ENCODE measurements at places on chromosomes 16 and 17.
A peak's percentile ranks its signal among the peaks of the same experiment; 100 is the strongest.

DNA sequence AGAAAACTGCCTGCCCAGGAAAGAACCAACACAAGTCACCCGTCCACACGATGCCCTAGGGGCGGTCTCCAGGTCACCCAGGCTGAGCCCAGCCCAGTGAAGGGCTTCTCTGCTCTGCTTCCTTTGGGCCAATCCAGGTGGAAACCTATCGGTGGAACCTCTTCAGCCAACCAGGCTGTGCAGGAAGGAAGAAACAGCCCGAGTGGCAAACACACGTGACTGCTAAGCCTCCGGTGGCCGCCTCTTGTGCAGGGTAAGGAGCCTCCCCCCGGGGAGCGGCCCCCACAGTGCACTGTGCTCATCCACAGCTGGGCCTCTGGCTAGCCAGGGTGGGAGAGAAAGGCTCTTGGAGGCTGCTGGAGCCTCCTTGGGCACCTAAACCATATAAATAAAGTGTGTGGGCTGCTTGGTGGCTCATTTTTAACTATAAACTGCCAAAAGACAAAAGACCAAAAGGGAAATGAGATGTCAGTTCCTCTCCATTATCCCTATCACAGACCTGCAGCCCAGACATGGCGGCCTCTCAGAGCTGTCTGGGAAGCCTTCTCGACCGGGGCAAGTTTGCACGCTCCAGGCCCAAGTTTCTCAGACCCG lies 2.4 kb downstream of the RTN4RL1 start:
- no peak for DNase-seq

DNA sequence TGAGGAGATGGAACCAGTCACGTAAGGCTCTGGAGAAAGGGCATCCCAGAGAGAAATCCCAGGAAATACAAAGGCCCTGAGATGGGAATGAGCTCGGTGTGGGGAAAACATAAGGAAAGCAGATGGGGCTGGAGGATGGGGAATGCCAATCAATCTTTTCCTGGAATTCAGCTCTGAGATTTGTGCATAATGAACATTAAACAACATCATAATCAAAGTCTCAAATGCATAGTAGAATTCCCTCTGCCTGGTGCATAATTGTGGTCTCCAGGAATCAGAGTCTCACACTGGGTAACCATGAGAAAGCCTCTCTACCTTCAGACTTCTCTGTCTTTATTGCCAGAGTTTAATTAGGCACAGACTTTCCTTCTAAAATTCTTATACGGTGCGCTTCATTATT lies 30.8 kb downstream of the OTOA start:
- DNase-seq = no peak

DNA sequence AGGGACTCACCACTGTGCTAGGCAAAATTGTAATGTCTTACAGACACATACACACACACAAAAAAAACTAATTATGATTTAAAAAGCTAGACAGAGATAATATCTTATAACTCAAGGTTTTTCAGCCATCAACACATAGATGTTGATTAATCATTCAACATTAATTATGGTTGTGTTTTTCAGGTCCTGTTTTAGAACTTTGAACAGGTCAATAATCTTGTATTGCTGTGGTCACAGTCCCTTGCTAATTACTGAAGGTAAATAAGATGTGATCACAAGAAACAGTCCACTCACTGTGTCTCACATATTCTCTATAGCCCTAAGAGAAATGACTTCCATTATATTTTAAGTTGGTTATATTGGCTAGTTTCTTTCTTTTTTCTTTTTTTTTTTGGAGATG lies 32.4 kb upstream of the TENT4B start:
- no peak for DNase-seq

GRCh38 chr17:28161311-28161710 lies 118.8 kb downstream of the NLK start:
- DNase-seq = no peak

DNA sequence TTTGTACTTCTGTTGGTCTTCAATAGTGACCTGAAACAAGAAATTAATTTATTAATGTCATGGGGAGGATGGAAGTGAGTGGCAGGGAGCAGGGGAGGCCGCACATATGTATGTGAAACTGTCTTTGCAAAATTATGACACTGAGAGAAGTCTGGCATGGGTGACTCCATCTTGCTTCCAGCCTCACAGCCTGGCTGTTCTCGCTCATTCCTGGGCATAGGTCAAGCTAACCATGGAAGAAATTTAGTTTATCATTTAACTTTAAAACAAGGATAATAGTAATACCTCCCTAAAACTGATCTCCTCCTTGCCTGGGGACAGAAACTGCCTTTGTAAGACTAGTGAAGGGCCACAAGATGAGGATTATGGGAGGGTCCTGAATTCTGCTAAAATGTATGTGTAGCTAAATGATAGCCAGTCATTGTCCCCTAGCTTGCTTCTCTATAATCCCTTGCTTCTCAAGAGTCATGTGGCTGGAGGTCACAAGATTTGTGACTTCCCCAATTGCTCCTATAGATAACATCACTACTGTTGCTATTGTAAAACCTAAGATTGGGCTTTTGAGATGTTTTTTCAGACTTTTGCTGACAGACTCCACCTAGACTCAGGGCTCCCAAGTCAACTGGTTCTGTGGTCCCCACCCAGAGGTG lies 126.0 kb downstream of the HS3ST3A1 start:
- no peak for DNase-seq

DNA sequence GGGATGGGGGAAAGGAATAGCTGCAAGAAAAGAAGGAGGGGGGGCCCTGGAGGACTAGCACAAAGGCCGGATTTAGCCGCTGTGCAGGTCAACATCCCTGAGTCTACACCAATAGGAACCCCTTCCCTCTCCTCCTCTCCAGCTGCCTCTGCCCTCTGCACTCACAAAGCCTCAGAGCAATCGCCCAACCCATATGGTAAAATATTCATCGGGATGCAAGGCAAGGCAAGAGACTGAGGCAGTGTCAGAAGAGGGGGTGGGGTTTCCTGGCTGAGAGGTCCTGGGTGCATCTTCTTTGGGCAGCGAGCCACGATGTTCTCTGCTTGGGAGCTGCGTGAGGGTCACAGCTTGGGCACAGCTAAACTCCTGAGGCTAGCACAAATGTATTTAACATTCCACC lies 115.5 kb upstream of the NLRP1 start:
- DNase-seq = no peak

DNA sequence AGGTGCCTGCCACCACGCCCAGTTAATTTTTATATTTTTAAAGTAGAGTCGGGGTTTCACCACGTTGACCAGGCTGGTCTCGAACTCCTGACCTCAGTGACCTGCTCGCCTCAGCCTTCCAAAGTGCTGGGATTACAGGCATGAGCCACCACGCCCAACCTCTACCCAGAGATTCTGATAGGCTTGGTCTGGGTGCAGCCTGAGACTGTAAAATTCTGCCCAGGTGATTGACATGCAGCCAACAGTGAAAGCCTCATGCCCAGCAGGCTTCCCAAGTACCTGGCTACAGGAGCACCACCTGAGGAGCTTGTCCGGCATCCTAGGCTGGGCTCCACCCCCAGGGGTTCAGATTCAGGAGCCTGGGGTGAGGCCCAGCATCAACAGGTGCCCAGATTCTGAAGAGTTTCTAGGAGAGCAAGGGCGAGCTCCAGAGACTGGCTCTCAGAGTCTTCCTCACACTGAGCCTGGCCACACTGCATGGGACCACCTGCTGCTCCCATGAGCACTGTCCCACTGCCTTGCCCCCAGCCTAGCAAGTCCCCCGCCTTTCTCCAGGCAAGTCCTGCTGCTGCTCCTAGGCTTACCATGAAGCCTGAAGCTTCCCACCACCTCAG lies 16.6 kb downstream of the ZNF385C start:
- DNase-seq = no peak

GRCh38 chr16:78437352-78437968 lies 338.0 kb downstream of the WWOX start:
- peak; percentile 14 for DNase-seq

DNA sequence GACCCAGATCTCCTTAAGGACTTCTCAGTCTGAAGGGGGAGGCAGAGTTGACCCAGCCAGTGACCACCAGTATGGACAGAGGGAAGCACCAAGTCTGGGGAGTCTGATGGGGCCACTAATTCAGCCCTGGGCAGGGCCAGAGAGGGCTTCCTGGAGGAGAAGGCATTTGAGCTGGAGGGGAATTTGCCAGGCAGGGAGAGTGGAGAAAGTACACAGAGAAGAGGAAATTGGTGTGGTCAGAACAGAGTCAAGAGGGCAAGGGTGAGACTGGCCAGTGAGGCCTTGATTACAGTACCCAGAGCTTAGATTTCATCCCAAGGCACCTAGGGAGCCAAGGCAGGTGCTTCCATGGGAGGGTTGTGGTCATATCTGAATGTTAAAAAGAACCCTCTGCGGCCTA lies 36.3 kb downstream of the MYO15A start:
- no peak for DNase-seq

GRCh38 chr17:38959508-38959907 lies 7.7 kb downstream of the FBXO47 start:
- DNase-seq = no peak

GRCh38 chr16:89619840-89620239 lies 6.4 kb downstream of the DPEP1 start:
- DNase-seq = no peak

DNA sequence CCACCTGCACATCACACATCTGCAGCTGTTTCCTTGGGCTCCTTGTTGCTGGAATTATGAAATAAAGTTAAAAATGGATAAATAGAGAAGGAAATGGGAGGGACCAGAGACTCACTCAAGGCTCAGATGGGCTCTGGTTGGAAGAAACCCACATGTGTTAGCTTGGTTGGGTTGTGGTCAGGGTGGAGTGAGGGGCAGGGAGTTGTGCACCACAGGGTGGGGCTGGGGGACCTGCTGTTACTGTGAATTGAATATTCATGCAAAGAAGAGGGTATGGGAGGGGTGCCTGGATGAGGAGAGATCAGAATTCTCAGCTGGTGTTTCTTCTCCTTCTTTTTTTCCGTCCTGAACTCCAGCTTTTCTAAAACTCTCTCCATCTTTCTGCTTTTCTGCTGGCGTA lies 320.7 kb downstream of the MAP2K4 start:
- DNase-seq = no peak

DNA sequence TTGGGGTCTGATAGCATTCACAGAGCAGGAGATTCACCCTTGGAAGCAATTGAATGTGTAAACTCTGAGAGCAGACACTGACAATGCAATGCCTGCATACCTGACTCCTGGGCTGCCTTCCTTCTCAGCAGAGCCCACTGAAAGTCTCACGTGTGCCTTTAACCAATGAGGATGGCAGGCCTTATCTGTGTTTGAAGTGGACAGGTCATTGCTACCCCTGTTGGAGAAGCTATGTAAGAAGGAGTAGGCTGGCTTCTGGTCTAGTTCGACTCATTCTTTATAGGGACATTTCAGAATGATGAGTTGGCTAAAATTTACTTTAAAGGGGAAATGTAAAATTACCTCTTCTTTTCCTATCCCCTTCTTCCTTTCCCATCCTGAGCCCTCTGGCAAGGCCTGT lies 446.3 kb downstream of the SLC39A11 start:
- DNase-seq = no peak

DNA sequence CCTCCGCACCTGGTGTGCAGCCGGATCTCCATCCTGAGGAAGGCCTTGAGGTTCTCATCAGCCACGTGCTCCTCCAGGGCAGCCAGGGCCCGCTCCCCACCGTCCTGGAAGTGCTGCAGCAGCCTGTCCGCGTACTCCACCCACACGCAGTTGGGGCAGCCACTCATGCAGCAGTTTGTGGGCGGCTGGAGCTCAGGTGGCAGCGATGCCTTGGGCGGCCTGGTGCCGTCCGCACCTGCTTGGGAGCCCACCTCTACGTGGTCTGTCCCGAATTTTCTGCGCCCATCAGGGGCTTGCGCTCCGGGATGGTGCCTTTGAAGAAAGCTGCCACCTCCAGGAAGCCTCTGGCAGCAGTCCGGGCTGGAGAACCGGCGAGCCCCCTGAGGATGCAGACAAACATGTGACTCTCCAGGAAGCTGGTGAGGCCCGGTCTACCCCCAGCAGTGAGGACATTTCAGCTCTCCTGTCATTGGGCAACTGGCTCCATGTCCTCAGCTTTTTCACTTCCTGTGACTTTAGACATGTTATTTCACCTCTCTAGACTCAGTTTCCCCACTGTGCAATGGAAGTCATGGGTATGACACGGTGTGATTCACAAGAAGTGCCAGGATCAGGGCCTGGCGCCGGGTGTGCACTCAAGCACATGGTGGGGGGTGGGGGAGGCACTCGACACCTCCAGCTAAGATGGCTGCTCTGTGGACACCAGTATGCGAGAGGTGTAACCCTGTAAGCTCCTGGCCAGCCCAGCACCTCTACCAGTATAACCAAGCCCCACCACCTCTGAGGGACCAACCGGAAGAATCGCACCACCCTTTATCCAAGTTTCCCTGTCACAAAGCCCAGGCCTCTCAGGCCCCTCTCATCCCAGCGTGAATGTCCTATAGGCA lies 957 bp downstream of the OXLD1 start:
- DNase-seq = no peak

DNA sequence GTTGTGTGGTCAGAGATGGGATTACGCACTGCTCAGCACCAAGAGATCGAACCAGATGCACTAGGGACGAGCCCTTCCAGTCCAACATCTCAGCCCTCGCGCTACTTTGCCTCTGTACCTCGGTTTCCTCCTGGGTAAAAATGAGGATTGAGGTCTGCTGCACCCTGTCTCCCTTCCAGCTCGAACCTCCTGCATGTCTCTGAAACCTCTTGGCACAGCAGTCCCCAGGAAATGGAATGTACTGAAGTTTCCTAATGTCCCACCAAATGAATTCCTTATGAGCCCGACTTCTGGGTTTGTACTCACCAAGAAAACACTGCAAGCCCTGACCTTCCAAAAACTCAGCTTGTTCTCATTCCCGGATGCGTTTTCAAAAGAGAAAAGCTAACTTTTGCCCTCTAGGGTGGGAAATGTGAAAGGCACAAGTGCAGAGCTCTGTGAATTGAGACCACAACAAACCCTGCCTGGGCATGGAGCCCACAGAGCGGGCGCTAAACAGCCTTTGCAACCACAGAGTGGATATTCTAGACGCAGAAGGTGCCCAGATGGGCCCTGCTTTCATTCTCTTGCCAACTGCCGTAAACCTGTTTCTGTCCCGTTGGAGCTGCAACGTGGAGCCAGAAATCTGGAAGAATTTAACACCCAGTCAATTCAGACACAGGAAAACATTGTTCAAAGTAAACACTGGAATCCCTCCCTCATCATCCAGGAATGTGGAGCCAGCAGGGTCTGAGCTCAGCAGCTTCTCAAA lies 10.3 kb downstream of the CDRT4 start:
- no peak for DNase-seq

- no peak for DNase-seq
Observed at GRCh38 chr16:2428051-2428783, 1.0 kb upstream of the CCNF start.

Data from GM18507 (cell line).